Caki2 (cell line): ENCODE measurements at places on chromosomes 4 and X.

DNA sequence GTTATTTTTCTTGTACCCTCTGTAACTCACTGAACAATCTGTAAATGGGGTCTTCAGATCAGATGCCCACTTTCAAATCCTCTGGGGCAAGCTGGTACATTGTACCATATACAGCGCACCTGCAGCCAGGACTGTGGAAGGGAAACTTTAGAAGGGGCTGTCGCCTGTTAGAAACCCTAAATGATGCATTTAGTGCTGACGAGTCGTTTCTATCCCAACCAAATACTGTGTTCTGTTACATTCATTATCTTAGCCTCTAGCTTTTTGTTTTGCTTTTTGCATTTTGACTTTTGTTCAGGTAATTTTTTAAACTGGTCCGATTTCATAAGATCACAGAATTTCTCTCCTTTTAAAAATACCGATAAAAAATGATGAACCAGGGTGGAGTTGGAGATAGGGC lies 66.4 kb upstream of the AGA start:
- no peak for DNase-seq

DNA sequence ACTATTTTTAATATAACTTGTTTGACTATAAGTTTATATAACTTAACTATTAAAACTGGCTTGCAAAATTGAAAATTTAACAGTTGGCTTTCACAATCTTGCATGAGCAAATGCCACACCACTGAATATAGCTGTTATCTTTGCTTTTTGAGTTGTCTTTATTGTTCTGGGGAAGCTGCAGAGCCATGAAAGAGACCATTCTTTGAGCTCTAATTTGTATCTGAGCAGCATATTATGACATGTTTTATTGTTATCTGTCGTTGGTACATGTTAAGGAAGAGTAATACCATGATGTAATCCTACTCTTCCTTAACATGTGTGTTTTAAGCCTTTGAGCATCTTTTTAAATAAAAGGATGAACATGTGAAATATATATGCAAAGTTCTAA lies 97.1 kb upstream of the ANK2 start:
- no peak for DNase-seq

- DNase-seq = no peak
These were observed 76.2 kb upstream of the TEX13D start for GRCh38 chrX:124256216-124256615.

GRCh38 chr4:140861359-140862176 lies 105.4 kb upstream of the TBC1D9 start:
- peak; percentile 42 for DNase-seq
